ENCODE measurements at places on chromosomes 3 and 15.

DNA sequence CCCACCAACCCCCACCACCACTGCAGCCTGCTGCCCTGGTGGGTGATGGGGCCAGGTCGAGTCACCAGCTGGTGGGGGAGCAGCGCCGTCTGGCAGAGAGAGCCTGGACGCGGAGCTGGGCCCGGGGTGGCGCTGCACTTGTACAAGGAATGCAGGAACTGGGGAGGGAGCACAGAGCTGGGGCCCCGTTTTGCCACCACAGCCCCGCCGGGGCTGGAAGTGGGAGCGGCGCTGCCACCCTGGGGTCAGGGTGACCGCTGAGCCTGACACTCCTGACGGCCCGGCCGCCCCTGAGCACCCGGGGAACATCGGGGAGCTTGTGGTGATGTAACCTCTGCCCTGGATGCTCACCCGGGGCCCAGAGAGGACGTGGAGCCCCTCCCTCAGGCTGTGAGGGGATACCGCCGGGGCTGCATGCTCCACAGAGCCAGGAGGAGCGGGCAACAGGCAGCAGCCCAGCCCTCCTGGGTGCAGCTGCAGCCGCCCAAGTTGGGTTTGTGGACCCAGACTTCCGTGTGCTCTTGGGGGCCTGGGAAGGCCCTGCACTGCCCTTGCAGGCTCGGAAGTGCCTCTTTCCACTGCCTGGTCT, 32.6 kb upstream of the IREB2 start:
- DNase-seq: no peak

DNA sequence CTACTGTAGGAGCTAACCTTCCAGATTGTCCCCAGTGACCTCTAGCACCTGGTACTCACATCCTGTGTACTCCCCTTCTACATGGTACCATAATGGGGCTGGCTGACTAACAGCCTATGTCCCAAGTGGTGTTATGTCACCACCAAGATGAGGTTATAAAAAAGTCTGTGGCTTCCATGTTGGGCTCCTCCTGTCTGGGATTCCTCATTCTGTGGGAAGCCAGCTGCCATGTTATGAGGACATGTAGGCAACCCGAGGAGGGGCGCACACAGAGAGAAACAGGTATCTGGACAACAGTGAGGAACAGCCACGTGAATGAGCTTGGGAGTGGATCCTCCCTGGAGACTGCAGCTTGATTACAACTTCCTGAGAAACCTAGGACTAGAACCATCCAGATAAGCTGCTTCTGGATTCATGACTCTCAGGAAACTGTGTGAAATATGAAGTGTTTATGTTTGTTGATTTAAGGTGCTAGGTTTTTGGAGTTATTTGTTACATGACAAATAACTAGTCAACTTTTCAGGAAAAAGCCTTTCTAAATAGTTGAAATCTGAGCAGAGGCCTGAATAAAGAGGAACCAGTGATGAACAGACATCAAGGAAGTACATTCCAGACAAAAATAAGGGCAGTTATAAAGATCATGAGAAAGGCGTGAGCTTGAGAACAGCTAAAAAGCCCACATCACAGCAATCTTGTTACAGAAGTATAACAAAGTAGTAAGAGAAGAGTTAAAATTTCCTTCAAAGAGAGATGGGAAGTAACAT, 21.7 kb downstream of the GOLIM4 start:
- DNase-seq: no peak

DNA sequence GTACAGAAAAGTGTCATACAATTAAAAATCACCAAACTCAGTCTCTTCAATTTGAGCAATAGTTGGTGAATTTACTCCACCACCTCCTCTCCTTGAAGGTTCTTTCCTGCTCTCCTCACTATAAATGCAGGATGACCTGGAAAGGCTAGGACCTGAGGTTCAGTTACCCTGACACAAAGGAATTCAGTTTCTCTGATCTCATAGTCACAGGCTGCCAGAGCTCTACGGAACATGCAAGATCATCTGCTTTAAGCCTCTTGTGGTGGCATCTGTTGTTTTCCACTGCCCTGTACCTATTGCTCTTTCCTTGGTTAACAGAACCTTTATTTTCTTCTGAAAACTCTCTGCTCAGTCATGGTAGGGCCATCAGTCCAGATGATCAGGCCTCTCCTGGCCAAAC, 4.9 kb upstream of the TP63 start:
- no peak for DNase-seq

DNA sequence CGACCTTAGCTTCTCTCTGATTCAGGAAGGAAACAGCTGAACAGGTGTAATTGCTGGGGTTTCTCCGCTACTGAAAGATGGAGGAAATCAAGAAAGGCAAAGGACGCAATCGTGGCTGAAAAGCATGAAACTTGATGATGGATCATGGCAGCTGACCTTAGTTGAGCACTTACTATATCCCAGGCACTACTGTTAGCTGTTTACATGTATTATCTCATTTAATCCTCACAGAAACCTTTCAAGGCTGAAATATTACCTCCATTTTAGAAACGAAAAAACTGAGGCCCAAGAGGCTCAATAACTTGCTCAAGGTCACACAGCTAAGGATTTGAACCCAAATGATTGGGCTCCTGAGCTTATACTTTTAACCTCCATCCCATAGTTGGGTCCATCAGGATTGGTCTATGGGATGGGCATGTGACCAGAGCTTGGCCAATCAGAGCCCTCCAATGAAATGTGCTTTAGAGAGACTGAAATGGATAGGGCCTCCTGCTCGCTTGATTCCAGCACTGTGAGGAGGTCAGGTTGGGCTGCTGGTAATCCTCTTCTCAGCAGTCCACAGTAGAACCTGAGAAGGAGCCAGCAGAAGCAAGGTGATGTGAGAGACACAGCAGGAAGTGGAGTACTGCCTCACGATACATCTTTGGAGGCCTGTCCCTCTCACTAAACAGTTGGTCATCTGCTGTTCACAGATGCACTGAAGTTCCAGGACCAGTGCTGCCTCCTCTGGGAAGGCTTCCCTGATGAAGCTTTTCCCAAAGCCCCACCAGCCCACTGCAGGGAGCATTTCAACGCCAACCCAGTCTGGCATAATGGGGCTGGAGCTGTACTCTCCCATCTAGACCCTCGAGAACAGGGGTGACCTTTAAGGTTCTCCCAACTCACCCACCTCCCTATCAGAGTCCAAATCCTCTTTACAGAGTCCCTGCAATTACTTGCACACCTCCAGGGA, 10.4 kb downstream of the CLN6 start:
- no peak for DNase-seq

DNA sequence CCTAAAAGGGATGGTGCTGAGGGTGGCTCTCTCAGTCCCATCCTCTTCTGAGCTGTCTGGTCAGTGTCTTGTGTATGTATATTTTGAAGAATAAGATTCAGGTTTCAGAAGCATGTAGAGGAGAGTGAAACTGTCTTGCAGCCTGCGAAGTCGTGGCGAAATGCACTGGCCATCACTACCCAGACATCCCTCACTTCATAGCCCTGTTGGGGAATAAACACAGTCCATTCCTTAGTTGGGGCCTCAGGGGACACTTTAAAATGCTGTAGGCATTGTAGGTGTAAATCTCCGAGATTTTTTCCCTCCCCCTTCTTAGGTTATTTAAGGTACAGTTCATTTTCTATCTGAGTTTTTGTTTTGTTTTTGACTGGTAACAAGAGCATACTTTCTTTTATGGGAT, 93.8 kb downstream of the DNASE1L3 start:
- no peak for DNase-seq

GRCh38 chr3:89851974-89852621, 744.7 kb downstream of the EPHA3 start:
- no peak for DNase-seq

GRCh38 chr3:144524531-144524930, 552.9 kb downstream of the DIPK2A start:
- DNase-seq: no peak

DNA sequence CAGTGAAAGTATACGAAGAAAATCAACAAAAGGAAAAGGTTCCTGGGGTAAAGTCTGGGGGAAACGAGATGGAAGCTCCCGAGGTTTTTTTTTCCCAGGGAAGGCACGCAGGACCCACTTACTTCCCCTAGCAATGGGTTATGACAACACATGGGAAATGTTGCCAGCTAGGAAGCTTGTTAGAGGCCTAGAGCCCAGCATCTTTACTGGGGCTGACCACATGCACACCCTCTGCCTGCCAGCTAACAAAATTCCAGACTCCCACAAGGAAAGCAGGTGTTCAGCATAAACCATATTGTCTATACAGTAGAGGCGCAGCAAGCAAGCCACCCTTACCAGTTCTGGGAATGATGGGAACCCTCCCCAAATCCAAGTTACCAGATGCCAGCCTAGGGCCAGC, 258.8 kb upstream of the NR2E3 start:
- no peak for DNase-seq

DNA sequence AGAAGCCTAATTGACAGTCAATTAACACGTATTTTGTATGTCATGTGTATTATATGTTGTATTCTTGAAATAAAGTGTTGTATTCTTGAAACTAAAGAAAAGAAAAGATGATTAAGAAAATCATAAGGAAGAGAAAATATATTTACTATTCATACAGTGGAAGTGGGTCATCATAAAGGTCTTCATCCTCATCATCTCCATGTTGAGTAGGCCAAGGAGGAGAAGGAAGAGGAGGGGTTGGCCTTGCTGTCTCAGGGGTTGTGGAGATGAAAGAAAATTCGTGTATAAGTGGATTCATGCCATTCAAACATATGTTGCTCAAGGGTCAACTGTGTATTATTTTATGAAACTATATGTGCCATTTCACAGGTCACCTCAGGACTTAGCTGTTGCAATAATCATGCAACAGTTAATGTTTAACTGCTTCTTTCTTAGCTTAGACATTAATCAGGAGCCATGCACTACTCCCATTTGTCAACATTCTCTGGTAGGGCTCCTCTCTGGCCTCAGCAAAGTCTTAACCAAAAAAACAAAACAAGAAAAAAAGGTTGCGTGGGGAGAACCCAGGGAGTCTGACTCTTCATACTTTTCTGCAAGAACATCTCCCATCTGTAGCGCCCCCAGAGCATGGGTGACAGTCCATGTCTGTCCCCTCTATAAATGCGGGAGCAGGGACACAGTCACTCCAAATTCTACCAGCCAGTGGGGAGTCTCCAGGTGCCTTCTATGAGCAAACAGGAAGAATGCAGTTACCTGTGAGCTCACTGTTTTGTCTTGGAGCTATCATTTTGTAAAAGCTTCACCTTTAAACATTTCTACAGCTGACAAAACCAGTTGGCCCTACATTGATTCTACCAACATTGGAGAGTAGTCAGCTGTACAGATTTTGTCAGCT, 19.9 kb upstream of the LRRC2 start:
- no peak for DNase-seq

- no peak for DNase-seq
Observed at GRCh38 chr15:97521381-97522285, 438.9 kb upstream of the ARRDC4 start.

GRCh38 chr3:183253528-183254486, 754 bp downstream of the B3GNT5 start:
- no peak for DNase-seq

DNA sequence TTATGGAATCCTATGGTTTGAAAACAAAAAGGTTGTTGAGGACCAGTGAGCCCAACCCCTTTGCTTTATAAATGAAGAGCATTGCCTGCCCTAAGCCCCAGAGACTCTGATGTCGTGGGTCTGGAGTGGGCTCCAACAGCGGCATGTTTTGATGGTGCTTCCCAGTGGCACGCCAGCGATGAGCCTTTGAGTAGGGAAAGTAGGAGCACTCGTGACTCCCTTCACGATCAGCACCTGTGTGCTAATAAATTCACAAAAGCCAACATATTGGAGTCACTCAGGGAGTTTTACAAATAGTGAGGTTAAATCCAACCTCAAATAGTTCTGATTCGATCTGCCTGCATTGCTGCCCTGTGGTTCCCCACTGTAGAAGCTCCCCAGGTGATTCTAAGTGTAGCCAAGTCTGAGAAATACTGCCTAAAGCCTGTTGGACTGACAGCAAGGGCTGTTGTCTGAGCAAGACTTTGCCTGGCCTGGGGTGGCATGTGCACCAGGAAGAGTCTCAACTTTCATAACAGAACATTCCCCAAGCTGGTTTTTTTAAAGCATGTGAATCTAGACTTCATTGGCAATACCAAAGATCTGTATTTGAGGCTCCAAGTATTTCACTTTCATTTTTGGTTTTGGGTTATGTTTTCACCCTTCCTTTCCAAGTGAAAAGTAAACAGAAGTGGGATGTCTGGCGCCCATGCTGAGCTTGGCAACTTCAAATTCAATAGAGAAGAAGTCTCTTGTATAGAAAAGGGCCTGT, 9.9 kb downstream of the CCR5 start:
- DNase-seq: no peak

GRCh38 chr3:177463863-177464262, 266.6 kb upstream of the TBL1XR1 start:
- DNase-seq: no peak

GRCh38 chr3:99576904-99577559, 61.4 kb upstream of the COL8A1 start:
- no peak for DNase-seq

DNA sequence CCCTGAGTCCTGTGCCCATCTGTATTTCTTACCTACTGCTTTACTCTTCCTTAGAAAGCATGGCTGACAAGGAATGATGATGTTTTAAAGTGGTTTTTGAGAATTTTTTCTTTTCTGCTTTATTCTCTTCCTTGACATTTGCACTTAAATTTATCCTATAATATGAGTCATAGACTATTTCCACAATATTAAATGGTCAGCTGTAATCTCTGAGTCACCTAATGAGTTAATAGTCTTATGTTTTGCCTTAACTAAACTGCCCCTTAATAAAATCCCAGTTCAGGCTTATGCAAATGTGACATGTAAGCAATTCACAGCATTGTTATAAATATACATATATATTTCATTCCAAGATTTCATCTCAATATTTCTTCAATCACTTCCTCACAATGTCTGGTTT, 23.8 kb downstream of the MEIS2 start:
- no peak for DNase-seq

DNA sequence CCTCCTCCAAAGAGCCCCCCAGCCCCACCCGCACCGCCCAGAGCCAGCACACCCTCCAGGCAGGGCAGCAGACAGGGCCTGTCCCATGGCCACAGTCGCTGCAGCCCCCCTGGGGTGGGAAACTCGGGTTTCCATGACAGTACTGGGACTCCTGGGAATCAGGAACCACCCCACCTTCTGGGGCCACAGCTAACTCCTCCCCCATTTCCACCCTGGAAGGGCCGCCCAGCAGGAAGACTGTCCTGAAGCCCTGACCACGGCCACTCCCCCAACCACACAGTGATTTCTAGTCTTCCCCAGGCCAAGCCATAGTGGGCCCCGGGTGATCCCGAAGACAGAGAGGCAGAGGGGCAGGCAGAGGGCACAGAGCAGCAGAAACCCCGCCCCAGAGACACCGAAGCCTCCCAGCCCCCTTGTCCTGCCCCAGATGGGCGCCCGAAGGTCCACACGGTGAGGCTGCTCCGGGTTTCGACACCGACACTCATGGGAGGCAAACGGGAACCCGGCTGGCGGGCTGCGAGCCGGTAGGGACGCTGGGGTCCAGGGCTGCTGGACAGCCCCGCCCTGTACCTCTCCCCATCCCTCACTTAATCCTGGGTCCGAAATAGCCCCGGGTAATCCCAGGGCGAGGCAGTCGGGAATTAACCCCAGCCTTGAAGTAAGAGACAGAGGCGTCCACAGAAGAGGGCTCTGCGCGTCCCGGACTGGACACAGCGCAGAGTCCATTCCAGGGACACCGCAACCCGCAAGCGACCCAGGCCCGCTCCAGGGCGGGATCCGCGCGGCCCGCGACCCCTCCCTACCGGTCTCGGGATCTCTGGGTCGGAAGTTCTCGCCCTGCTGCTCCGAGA, 138.4 kb downstream of the NUP210 start:
- no peak for DNase-seq

GRCh38 chr15:45185069-45185779, 2.5 kb downstream of the SHF start:
- no peak for DNase-seq

- no peak for DNase-seq
Observed at GRCh38 chr3:18090377-18090776, 334.8 kb downstream of the SATB1 start.
